ENCODE measurements at places on chromosomes 11 and 22.

DNA sequence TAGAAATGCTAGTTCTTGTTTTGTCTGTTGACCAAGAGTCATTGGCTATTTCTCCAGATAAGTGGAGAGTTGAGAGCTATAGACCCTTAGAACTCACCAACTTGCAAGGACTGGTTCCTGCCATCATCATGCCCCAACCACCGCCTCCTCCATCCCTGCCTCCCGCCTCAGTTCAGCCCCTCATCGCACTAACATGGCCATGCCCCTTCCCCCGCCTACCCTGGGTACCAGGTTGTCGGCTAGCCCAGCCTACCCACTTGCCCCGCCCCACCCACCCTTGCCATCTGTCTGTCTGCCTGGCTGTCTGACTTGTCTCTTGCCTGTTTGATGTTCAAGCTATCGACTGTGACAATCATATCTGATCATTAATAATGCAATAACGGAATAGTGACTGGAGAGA lies 154.1 kb downstream of the TRIM29 start:
- no peak for DNase-seq

GRCh38 chr11:119167933-119168332 lies 592 bp upstream of the NLRX1 start:
- no peak for DNase-seq

GRCh38 chr22:47740109-47740805 lies 977.8 kb downstream of the TBC1D22A start:
- DNase-seq, result no peak

DNA sequence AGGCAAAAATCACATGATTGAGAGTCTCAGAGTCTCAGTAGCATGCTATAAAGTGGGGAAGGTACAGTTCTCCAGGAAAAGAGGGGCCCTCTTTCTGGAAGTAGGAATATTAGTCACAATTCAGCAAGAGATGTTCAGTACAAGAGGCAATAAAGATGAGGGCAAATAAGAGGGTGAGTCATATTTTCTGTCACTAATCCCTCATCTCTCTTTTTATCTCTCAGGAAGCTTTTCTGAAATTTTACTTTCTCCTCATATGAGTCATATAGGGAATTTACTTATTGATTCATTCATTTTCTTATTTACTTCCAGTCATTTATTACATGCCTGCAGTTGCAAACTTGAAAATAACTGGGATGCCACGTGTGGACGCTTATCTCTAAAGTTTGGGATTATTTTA lies 3.4 kb upstream of the NXPE1 start:
- no peak for DNase-seq

- DNase-seq, result no peak
These were observed 830.4 kb upstream of the FAT3 start for GRCh38 chr11:91394073-91394726.

- no peak for DNase-seq
These were observed 199.0 kb downstream of the GRIK4 start for GRCh38 chr11:120710354-120711131.

DNA sequence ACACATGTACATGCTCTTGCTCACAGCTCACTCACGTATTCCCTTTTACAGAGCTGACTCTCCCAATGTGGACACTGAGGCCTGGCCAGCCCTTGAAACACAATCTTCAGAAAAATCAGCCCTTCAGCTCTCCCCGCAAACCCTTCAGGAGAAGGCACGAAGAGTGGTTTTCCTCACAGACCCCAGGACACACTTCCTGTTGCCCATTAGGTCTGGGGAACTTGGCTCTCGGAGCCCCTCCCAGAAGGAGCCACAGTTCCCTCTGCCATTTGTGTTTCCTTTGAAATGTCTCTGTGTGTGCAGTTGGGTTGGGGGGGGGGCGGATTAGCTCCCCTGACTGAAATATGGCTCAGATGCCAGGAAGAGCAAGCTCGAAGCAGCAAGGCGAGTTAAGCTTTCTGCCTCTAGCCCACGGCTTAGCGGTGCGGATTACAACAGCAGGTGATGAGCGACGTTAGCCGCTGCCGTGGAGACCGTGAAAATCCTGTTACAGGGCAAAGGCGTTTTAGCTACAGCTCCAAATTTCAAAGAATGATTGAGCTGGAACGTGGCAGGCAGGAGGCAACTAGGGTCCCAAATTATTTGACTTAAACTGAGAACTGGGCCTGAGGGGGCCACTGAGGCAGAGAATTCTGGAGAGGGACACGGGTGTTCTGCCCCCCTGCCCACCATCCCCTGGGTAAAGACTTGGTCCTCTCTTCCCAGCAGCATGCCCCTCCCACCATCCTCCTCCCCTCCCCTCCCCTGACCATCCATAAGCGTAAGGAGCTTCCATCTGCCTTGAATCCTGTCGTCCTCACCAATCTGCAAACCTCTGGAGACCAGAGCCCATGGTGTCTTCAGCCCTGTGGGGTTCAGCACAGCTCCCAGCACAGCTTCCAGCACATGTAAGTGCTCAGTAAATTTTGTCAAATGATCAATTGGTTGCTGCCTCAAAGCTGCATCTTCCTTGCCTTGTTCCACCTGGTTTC lies 598.6 kb downstream of the BUD13 start:
- no peak for DNase-seq

GRCh38 chr11:100920593-100920992 lies 209.0 kb downstream of the PGR start:
- DNase-seq, result no peak

- no peak for DNase-seq
These were observed 50.7 kb upstream of the CWF19L2 start for GRCh38 chr11:107508201-107508857.

- DNase-seq, result no peak
These were observed 25.2 kb upstream of the MICALL1 start for GRCh38 chr22:37880668-37881440.

DNA sequence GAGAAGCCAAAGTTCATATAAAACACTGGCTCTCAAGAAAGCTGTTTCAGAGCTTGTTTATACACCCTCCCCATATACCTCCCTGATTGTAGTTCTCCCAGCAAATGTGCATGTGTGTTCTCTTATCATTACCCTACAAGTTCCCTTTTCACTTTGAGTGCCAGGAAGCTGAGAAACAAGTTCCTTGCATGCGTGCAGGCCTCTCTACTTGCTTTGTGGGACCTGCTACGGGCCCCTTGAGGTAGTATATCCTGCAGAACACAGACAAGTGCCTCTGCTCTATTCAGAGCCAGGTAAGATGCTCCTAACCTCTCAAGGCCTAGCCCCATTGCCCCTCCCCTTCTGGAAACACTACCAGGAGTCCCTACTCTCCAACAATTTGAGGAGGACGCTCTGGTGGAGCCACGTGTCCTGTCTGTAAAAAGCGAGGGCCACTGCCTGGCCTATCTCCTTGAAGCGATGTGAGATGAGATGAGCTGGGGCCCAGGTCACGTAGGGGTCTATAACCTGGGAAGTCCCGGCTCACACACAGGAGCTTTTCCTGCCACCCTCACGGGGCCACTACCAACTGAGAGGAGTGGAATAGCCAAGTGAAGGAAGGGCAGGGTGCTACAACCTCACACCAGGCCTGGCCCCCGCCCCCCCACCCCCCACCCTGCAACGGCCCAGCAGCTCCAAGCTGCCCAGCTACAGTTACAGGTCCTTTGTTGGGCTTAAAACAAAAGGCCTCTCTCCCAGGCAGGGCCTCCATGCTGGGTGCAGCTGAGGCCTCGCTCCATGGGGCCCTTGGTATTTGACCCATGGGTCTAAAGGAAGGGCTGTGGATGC lies 2.6 kb upstream of the ATP5MGL start:
- no peak for DNase-seq

- no peak for DNase-seq
These were observed 19.5 kb upstream of the IGLL5 start for GRCh38 chr22:22867996-22868715.

GRCh38 chr11:100791103-100791502 lies 104.0 kb downstream of the ARHGAP42 start:
- no peak for DNase-seq

DNA sequence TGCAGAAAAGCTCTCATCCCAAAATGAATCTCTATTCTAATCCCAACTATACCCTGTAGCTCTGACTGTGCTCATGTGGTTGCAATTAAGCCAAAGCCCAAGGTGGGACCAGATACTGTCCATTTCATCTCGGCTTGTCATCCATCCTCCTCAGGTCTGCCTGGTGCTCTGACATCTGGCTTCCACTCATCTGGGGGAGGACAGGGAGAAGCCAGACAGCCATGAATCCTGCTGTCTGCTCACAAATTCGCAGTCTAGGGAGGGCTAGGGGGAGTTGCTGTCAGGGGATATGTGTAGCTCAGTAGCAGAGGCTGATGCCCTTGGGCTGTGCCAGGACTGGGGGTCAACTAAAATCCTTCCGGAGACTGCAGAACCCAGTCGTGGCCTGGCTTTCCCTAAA lies 167.1 kb downstream of the ETS1 start:
- no peak for DNase-seq

DNA sequence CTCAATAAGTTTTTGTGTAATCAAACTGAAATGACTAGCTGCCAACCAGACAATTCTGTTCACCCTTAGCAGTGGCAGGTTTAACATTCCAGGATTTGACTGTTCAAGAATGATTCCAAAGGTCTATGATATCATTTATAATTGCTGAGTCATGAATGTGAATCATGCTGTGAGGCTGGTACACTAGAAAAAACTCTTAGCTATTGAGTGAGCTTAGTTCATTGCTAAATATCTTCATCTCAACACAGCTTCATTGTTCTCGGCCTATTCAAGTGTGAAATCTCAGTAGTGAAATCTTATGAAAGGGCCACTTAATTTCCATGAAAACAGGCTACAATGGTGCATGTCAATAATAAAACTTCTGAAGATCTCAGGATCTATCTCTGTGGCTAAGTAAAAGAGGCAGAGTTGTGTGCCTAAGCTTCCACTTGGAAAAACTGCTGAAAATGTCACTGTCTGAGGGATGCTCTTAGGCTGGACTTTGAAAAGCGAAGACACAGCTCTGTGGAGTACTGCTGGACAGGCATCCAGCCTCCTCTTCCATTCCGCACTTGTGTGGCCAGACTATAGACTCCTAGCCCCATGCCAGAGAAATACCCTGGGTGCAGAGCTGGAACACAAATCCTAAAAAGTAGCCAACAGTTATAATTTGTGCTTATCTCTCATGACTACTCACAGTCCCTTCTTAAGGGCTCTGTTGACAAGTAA lies 12.8 kb downstream of the AQP11 start:
- DNase-seq, result no peak

DNA sequence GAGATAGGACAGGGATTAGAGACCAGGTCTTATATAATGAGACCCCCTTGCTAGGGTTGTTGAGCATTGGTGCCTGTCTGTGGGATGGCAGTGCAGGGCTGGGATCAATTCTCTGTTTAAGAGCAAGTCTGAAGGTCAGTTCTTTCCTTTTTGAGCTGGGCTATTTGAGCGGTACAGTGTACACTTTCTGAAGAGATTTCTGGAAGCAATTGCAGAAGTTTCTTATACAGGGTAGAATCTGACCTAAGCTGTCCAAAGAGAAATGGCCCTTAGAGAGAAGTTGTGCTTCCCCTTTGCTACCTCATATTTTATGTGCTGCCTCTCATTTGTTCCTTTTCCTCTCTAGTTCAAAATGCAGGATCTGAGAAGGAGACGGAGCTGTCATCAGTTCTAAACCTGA lies 35.8 kb downstream of the CSTPP1 start:
- DNase-seq, result no peak
